GM23338 (cell line): ENCODE measurements at places on chromosomes 4 and X. TPM values are rescaled to one million over a fixed set of nuclear protein-coding genes. Genes with fewer than 3 reads are reported as not detected.

GRCh38 chr4:10639100-10639499, 45.5 kb downstream of the CLNK start:
- DNase-seq: no peak

DNA sequence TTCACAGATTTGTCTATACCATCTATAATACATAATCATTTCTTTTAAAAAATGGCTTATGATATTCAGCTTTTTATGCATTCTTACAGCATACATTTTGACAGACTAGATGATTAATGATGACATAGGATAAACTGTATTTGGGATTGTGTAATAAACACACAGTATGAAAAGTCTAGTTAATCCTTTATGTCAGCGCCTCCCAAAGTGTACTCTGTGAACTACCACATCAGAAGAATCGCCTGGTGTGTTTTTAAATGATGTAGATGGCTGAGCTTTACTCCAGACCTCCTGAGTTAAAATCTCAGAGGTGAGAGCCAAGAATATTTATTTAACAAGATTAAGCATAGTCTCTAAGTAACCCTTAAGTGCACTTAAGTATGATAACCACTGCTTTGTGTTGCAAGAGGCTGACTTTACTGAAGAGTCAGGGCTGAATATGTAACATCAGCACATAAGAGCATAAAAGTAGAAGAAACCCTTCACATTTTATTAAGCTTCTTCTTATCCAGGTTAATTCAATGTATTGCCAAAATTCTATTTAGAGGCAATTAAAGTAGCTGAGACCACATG, 104.2 kb downstream of the ANK2 start:
- DNase-seq: peak; percentile 37

DNA sequence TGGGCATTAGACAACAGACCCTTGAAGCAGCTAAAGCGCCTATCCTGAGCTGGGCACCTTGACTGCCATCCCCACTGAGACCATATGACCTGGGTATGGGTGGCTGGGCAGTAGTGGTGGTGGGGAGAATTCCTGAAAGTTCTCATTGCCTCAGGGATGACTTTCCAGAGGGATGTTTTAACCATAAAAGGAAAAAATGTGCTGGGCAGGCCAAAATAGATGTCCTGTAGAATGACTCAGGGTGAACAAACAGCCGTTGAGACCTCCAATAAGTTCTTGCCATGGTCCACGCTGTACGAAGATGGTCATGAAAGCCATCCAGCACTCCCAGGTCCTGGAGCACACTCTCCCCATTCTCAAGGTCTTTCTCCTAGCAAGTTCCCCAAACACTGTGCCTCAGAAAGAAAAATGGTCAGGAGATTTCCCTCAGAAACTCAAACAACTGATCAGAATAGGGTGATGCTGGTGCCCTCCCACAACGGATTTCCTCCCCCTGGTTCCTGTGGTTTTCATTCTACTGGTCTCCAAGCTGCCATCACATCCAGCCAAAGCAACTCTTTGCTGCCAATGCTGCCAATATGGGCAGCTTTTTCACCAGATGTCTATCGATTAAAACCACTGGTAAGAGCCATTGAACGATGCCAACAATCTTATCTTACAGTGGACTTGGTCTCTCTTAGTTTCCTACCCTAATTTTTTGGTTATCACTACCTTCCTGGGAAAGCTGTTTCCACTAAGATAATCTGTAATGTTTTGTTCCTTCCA, 11.2 kb downstream of the CDKN2AIP start:
- DNase-seq: no peak

DNA sequence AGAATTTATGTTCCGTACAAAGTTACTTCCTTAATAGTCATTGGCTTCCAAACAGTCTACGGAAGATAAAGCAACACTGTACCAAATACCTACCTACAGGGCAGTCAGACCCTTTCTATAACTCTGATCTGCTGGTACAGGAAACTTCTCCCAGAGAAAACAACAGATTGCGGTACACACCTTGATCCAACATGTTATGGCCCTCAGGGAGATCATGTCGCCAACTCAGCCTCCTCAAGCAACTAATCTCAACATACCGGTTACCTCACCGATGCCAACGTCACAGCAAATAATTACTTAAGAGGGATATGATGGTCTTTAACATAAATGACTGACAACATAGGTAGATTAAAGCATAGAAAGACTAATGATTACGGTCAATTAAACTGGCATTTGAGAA, 70.4 kb downstream of the RFC1 start:
- DNase-seq: no peak

The PCDH11X gene
- total RNA-seq: 14.8 and 22.6 TPM in 2 replicates

DNA sequence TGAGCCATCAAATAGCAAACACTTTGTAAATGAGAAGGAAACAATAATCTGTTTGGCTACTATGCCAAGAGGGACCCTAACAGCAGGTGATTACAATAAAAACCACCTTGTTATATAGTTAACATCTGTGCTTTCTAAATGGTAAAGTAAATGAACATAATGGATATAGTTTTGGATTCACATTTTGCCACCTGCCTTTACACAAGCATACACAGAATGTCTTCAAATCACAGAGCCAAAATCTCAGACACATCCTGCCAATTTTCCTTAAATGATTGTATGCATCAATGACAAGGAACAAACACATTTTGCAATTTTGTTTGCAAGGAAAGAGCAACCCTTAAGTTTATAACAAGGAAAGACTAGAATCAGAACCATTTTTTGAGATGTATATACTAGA, 334.2 kb downstream of the FSTL5 start:
- no peak for DNase-seq

DNA sequence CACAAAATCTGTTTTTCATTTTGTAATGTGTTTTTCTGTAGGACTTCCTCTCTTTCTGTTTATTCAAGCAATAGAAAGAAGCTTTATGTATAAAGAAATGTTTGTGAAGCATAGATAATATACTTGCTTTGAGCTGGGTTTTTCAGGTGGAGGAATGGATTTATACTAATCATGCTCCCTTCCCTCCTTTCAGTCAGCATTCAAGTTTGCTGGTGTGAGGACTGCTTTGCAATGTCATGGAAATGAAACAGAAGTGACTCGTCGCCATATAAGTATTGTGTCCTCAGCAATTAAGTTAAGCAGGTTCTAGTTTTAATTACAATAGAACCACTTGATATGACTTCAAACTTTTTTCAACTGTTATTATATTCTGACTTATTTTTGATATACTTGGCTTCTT, 1447.1 kb downstream of the PCDH19 start:
- DNase-seq: peak; percentile 20

The BBS7 gene
- total RNA-seq: 14.8 and 15.9 TPM in 2 replicates

The SMR3B gene
- not detected in 2 replicates for total RNA-seq

The ARL9 gene
- total RNA-seq: not detected in 2 replicates

GRCh38 chrX:39815631-39816030, 282.1 kb downstream of the BCOR start:
- DNase-seq: peak; percentile 31

The GIMD1 gene
- total RNA-seq: not detected in 2 replicates

The FGFR3 gene
- total RNA-seq: 14.8 and 17.4 TPM in 2 replicates

- DNase-seq: no peak
Observed at GRCh38 chrX:75989806-75990590, 182.9 kb upstream of the PBDC1 start.

The ATP1B4 gene
- total RNA-seq: not detected in 2 replicates

- no peak for DNase-seq
Observed at GRCh38 chr4:114890773-114891172, 222.6 kb downstream of the NDST4 start.

- no peak for DNase-seq
Observed at GRCh38 chr4:17595471-17596005, 18.5 kb downstream of the LAP3 start.

- DNase-seq: no peak
Observed at GRCh38 chrX:20015945-20016615, 25.2 kb upstream of the BCLAF3 start.
